ENCODE measurements at places on chromosomes 5 and 9.

DNA sequence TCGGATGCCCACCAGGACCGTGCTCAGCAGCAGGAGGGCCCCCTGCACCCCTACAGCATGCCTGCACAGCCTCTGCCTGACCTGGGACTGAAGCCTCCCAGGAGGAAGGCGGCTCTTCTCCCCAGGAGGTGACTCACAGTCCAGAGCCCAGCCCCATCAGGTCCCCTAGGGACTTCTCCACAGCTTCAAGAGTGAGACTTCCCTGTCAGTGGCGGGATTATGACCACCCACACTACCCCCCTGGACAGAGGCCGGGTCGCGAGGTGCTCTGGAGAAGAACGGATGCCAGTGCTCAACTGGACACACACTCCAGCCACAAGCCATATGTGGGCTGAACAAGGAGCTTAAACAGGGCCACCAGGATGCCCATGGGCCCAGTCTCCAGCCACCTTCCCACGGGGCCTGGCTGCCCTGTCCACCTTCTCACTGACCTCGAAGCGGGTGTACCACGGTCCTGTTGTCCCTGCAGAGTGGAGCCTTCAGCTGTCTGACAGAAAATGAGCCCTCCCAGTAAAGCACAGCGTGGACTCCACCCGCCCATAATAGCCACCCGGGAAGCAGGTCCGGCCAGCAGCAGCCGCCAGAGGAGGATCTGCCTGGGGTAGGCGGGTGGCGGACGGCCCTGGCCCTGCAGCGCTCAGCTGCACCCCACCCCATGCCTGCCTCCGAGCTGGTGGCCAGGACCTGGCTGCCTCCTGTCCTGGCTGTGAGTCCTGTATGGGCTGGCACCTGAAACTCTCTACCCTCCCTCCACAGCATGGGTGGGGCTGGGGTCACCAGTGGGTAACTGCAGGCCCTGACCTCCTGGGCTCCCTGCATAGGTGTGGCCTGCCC, 54.7 kb downstream of the SEMA4D start:
- no peak for DNase-seq

GRCh38 chr5:57538341-57538955, 55.8 kb upstream of the ACTBL2 start:
- no peak for DNase-seq

GRCh38 chr5:179814090-179814489, 6.6 kb upstream of the SQSTM1 start:
- no peak for DNase-seq

DNA sequence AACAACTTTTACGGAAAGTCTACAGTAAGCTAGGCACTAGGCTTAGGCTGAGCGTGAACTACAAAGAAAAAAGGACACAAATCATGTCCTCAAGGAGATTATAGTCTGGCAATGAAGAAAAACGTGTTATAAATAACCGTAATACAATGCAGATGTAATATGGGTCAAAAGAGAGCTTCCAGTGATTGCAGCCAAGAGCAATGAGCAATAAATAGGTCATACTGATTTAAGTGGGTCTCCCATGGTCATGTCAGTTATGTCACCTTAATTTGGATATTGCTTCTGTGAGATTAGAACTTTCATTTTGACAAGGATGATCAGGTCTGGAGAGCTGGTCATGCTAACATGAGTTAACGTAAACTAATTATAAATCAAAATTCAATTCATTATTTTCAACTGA, 158.6 kb upstream of the GNA14 start:
- no peak for DNase-seq

DNA sequence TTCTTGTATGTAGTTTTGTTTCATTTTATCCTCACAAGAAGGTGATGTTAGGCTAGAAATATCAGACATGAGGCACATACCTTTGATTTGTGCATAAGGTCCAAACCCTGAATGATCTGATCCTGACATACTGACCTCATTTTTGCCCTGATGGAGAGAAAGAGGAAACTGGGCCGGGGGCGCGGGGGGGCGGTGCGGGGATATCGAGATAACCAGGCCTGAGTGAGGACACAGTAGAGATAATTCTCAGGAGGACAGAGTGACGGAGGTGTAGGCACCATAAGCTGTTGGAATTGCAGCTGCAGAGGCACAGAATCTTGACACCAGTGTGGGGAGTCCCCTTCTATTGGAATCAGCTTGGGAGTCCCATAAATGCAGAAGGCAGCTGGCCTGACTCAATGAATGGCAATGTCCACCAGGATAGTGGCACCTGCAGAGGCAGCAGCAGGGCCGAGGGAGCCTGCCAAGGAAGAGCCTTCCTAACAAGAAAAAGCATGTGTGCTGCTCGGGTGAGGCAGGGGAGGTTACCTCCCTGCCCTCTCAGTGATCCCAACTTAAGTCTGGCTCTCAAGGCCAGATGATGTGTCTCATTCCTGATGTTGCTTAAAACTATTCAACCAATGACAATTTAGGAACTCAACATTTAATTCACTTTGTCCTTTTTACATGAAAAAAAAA, 234.3 kb upstream of the MSX2 start:
- DNase-seq = no peak

GRCh38 chr5:15254607-15255006, 245.4 kb upstream of the FBXL7 start:
- no peak for DNase-seq

- no peak for DNase-seq
These were observed at the start of gene PCDHGB2 for GRCh38 chr5:141359790-141360426. Gene PCDHGB2, plus strand, starts transcription at chr5:141359994. Its CDS starts 142 bp downstream, at chr5:141360136.

DNA sequence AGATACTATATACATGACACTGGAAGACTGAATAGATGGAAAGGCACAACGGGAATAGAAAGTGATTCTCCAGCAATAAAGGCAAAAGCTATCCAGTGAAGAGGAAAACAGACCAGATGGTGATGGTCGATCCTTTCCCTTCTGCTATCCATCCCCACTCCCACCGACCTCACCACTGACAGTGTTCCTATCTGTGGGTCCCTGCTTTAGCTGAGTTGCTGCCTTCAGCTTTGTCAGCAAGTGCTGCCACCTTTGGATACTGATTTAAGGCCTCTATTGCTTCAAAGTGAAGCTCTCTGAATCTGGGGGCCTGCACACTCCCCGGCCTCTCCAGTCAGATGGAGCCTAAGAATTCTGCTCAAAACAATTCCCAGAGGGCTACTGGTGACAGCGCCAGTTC, 32.3 kb downstream of the EPB41L4A start:
- DNase-seq = no peak

DNA sequence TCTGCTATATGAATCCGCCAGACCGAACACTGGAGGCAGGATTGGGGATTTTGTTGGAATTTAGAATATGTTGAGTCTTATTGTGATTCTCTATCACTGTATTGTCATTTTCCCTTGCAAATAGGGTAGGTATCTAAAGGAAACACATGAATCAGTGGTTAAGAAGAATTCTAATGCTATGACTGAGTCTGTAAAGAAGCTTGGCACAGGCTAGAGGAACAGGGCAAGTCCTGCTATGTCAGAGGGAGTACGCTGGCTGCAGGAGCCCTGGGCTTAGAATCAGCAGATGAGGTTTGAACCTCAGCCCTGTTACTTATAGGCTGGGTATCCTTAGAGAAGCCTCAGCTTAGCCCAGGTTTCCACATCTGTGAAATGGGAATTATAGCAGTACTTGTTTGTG, 198.1 kb downstream of the NR3C1 start:
- no peak for DNase-seq

- no peak for DNase-seq
These were observed 577.2 kb upstream of the ZNF608 start for GRCh38 chr5:125323613-125324012.

DNA sequence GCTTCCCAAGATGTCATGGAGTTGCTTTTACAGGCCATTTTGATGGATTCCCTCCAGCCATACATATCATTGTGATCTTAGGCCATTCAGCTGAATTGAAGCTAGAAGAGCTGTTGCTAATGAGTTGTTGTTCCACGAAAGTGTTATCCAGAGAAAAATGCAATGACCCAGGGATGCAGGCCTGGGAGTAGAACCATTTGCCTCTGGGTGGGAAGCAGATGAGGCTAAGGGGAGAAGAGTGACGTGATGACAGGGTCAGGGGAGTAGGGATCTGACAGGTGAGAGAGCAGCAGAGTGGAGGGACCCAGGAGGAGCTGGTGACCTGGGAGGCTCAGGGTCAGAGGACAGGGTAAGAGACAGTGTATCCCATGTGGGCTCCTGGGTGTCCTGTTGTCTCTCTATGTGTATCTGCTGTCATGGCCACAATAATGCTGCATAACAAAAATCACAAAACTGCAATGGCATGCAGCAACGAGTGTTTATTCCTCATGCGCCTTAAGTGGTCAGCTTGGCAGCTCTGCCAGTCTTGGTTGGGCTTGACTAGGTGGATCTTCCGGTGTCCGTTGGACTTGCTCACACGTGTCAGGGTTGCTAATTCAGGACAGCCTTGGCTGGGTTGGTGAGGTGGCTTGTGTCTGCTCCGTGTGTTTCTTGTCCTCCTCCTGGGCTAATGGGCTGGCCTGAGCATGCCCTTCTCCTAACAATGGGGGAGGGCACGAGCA, 90.6 kb downstream of the LIFR start:
- DNase-seq = no peak

DNA sequence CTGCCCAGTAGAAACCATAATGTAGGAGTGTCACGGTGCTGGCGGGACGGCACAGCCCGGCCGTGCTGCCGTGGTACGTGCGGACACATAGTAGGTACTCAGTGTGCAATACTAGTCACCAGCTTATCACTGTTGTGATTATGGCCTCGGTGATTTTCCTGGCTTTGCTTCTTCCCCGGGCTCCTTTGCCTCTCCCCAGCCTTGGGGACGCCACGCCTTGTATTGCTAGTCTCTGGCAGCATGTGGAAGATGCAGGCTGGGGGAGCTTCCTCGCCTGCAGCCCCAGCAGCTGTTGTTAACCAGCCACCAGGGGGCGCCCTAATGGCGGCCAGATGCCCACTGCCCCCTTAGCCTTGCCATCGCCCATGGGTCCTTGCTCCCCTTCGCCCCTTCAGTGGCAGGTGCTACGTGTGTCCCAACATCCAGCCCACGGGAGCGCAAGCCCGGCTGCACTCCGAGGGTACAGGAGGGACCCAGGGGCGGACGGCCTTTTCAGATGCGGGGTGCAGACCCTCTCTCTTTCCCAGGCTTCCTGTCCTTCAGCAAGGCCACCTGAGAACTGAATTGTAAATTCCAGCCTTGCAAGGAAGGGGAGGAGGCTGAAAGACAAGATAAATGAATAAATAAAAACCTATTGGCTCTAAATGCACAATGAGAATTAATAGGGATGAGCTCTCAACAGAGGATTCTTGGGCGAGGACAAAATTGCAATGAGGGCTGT, 8.0 kb downstream of the NTNG2 start:
- DNase-seq = peak; percentile 76

GRCh38 chr5:88602584-88602983, 280.4 kb downstream of the MEF2C start:
- no peak for DNase-seq

DNA sequence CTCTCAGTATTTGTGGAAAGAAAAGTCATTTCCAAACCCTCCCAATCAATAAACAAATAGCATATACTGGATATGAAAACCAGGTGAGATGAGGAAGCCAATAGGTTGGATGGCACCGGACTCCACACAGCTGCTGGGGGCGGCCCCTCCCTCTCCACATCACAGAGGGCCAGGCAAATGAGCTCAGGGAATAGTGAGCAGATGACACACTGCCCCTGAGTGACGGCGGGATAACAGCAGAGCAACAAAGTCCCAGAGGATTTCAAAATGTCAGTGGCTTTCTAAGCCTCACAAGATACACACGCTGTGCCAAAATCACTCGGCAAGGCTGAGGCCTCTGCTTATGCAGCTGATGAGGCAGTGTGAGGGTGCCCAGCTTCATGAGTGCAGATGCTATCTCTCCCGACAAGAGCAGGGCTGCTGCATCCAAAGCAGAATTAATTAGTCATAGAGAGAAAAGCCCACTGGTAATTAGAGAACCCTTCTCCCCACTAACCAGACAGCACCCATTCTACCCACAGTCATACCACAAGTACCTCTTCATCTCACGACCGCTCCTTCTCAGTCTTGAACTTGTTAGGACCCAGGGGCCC, 235.0 kb upstream of the NFIL3 start:
- DNase-seq = no peak
